Choroid plexus epithelial cell (primary cell): ENCODE measurements at places on chromosomes 5 and 9.

DNA sequence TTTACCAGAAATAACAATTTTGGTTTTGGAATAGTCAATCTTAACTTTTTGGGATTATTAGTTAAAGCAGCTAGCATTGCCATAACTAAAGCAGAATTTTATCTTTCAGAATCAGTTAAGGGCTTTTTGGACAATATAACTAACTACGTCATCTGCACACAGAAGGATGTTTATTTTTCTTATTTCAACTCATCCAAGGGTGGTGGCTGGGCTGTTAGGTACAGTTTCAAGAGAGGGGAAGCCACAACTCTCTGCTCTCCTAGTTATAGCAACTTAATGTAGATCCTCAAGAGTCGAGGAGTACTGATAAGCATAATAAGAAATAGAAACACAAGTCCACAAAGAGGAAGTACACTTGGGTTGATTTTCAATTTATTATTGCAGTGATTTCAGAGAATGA lies 65.6 kb downstream of the ANKRD55 start:
- peak; percentile 71 for DNase-seq

- no peak for DNase-seq
Observed at GRCh38 chr5:103909391-103909790, 346.8 kb upstream of the NUDT12 start.

DNA sequence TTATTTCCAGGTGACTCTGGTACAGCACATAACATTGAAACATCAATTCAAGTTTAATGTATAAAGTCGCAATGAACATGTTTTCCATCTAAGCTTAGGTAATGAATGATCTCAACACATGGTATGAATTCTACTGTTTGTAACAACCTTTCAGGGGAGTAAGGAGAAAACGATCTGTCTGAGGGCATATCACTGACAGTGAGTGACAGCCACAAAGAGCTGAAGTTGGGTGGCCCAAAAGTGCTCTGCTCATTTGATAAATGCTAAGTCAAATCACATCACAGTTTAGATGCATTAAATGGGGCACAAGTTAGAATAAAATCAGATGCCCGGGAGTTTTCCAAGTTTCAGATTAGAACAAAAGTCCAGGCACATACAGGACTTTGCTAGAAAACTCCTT lies 1.2 kb downstream of the FANCC start:
- DNase-seq, result no peak

DNA sequence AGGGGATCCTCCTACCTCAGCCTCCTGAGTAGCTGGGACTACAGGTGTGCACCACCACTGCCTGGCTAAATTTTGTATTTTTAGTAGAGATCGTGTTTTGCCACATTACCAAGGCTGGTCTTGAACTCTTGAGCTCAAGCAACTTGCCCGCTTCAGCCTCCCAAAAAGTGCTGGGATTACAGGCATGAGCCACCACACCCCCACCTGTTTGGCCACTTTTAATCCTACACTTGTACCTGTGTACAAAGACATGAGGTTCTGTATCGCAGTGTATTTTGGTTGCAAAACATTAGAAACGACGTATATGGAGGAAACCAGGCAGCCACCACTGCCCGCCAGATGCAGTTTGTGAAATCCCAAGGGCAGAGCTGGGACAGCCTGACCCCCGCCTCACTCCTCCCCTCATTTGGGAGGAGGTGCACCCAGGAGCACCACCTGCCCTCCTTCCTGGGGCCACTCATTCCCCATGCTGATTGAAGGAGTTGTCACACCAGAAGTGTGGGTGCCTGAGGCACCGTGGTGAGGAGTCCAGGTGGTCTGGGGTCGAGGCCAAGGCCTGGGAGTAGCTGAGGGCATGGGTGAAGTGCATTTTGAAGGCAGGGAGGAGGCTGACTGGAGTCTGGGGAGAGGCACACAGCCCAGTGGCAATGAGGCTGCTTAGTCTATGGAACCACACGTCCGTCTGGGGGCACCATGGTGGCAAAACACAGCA lies 39.3 kb upstream of the OLFM1 start:
- DNase-seq, result no peak

GRCh38 chr5:149133795-149134777 lies 7.2 kb upstream of the ABLIM3 start:
- peak; percentile 83 for DNase-seq

- DNase-seq, result no peak
Observed at GRCh38 chr9:78557540-78557939, 260.6 kb downstream of the PSAT1 start.

- no peak for DNase-seq
Observed at GRCh38 chr5:83404182-83404716, 67.3 kb upstream of the VCAN start.

GRCh38 chr5:102313912-102314311 lies 17.8 kb upstream of the SLCO4C1 start:
- DNase-seq, result no peak

DNA sequence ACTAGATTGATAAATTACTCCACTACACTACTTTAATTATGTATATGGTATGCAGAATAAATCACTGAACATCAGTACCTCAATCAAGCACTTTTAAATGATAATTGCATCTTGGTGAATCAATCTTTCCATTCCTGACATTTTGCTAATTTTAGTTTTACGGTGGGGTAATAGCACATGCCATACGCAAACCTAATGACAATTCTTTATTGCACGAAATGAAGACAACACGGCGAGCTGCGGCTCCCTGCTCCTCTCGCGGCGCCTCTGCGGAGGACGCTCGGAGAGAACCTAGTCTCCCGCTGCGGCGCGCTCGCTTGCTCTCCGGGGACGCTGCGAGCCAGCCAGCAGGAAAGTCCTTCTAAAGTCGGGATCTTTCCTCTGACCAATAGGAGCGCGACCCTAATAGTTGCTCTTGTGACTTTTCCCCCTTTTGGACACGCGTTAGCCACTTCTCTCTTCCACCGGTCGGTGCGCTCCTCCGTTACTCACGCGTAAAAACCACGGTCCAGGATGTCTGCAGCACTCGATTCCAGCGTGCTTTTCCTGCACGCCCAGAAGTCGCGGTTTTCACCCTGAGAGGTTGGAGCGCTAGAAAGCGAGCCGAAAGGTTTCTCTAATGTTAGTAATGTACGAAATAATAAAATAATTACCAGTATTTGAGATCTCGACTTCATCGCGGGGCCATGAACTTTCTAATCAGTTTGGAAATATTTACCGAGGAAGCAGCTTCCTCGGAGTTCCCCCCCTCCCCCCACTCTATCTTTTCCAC lies 1.0 kb upstream of the MEF2C start:
- peak; percentile 69 for DNase-seq
